ENCODE measurements at places on chromosomes 1 and 21.

GRCh38 chr1:8631163-8631562 is 186.3 kb downstream of the RERE start:
- DNase-seq = no peak

- no peak for DNase-seq
Measured at GRCh38 chr1:164380893-164381292, 178.1 kb upstream of the PBX1 start.

DNA sequence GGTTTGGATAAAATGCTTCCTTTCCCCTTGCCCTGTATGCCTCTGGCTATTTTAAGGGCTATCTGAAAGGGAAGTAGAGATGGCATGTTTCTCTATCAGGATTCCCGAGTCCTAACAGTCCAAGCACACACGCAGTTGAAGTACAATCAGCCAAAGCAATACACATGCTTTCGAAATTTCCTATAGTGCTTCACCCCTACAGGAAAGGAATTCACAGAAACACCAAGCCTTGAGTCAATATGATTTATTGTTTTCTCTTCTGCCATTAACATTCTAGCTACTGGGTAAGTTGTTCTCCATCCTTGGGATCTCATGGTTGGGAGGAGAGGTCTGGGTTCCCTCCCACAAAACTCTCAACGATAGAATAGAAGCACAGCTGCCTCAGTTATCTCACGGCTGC is 8.7 kb downstream of the ITLN1 start:
- DNase-seq = no peak

- no peak for DNase-seq
Measured at GRCh38 chr21:44549525-44550211, 1.6 kb downstream of the KRTAP10-2 start.

DNA sequence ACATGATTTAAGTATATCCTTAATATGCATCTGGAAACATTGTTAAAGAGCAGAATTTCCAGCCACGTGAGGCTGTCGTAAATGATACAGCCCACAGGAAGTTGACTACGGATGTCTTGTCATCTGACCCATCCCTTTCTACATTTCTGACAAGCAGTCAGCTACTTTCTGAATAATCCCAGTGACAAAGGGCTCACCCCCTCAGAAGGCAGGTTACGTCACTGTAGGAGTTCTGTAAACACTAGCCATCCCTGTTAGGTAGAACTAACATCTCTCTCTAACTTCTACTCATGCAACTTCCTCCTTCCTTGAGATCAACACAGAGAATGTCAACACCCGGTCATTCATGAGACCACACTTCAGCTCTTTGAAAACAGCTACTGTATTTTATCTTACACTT is 259.2 kb downstream of the GREM2 start:
- DNase-seq = no peak

DNA sequence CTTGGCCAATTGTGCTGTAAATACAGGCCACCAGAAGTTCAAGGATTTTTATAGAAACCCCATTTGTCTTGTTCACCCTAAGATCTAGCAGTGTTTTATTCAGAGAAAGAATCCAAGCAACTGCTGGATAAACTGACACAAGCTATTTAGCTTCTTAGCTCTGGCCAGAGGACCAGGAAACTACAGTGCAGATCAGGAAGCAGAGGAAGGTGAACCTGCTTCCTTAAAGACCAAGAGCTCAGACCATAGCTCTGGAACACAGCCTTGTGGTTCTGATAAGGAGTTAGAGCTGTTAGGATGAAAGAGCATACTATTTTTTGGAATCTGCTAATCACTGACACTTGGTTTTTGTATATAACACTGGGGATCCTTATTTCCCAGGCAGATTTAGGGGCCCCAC is 5.2 kb upstream of the CCDC17 start:
- DNase-seq = no peak

GRCh38 chr21:36135391-36136102 is 668 bp downstream of the CBR3 start:
- DNase-seq = no peak

Data from NCI-H1694 treated with DMSO at 0.1 percent for 48 hours (cell line).